ENCODE measurements at places on chromosomes 13 and 19. TPM values are rescaled to one million over a fixed set of nuclear protein-coding genes. Genes with fewer than 3 reads are reported as not detected.

Gene TEAD2
- total RNA-seq = 49.9 TPM

Gene PCDH9
- 39.2 TPM for total RNA-seq

Gene FAM216B
- total RNA-seq = not detected

Gene CIRBP
- total RNA-seq = 748 TPM
